Effector CD8-positive, alpha-beta T cell (primary cell): ENCODE measurements at places on chromosomes 7 and 10.

DNA sequence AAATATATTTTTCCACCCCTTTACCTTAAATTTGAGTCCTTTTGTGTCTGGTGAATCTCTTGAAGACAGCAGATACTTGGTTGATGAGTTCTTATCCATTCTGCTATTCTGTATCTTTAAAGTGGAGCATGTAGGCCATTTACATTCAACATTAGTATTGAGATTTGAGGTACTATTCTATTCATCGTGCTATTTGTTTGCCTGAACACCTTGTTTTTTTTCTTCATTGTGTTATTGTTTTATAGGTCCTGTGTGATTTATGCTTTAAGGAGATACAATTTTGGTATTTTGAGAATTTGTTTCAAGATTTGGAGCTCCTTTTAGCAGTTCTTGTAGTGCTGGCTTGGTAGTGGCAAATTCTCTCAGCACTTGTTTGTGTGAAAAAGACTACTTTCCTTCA lies 29.9 kb downstream of the GDI2 start:
- no peak for DNase-seq

- no peak for DNase-seq
Observed at GRCh38 chr10:98107644-98108430, 26.6 kb upstream of the R3HCC1L start.

GRCh38 chr7:79855172-79855571 lies 279.5 kb upstream of the GNAI1 start:
- no peak for DNase-seq

DNA sequence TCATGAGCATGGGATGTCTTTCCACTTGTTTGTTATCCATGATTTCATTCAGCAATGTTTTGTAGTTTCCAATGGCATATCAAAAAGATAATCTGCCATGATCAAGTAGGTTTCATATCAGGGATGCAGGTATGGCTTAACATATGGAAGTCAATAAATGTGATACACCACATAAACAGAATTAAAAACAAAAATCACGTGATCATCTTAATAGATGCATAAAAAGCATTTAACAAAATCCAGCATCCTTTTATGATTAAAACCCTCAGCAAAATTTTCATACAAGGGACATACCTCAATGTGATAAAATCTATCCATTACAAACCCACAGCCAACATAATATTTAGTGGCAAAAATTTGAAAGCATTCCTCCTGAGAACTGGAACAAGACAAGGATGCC lies 90.3 kb downstream of the ZNF37A start:
- DNase-seq: no peak

- no peak for DNase-seq
Observed at GRCh38 chr10:97991871-97992270, 38.5 kb downstream of the CRTAC1 start.

DNA sequence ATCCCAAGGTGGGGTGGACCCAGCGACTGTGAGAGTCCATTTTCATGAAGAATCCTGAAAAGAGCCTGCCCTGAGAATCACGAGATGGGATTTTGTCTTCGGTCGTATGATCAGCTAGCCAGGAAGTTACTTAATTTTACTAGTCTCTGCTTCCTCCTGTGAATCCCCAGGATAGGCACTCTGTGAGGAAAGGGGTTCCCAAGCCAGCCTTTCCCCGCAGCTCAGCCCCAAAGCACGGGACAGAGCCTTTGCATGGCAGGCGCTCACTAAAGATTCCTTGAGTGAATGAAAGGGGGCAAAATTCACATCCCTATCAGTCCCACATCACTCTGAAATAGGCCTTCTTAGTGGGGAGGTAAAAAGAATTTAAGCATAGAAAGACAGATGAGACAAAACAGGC lies 219.6 kb downstream of the ADARB2 start:
- DNase-seq: no peak

DNA sequence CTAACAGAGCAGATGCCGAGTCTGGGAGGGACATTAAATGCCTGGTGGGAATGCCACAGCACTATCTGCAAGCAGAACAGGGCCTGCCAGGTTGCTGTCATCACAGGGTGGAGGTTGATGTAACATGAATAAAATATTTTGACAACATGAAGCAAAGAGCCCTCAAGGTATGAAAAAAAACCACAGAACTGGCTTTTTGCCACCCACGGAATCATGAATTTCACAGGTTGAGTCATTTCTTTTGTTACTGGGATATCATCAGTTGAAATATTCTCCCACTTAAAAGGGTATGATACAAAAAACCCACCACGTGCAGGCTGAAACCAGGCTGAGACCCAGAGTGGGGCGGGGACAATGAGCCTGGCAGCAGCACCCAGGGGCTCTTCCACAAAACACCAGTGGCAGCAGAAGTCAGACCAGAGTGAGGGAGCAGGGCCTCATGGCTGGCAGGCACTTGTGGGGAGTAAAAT lies 220.1 kb downstream of the TNS3 start:
- DNase-seq: no peak

DNA sequence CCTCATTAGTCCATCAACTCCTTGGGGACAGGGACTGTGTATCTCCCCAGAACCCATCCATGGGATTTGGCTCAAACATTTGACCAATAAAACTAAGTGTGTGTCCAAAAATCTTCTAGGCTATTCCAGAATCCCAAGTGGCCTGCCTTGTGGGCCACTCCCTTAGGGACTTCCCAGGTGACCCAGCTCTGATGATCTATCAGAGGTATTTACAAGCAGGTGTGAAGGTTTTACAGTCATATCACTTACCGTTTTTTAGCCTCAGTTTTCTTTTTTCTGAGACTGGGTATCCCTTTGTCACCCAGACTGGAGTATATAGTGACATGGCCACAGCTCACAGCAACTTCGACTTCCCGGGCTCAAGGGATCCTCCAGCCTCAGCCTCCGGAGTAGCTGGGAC lies 64.4 kb downstream of the PIP4K2A start:
- no peak for DNase-seq

DNA sequence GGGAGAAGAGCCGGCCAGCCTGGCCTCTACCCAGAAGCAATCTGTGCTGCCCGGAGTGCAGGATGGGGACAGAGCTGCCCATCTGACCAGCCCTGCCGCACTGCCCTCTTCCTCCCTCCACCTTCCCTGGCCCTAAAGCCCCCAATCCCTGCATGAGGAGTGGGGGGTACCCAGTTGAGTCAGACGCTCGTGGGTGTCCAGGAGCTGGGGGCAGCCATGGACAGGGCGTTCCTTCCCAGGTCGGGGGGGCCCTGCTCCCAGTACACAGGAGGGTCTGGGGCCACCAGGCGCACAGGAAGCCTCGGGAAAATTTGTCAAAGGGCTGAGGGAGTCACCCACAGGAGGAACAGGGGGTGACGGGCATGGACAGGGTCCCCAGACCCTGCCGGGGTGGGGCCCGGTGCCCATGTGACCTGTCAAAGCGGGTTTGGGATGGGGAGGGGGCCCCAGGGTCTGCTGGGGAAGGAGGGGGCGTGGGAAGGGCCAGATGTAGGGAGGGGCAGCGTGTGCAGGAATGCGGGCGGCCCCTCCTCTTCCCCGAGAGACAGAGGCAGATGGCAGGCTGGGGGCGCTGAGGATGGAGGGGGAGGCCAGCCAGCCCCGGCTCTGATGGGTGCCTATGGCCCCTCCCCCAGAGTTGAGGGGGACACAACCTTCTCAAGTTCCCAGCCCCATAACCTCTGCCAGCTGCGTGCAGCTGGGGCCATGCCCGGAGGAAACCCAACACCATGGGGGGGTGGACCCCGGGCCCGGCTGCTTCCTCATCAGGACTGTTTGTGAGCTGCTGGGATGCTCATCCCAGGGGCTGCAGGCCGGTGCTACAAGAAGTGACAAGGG lies 21.5 kb upstream of the GRIFIN start:
- DNase-seq: no peak

DNA sequence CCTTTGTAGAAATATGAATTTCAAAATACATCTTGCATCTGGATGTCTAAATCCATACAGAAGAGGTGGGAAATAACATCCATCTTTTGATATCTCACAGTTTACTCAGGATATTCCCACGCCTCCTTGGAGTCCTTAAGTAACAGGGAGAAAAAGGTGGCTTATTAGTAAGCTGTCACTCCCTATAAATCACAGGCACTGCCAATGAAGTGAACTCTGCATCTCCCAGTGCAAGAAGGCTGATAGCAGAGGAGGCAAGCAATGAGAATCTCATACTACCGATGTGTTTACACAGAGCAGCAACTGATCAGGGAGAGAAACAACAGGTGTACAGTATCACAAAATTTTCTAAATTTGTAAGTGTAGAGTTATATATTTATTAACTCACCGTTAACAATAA lies 551.8 kb downstream of the NXPH1 start:
- no peak for DNase-seq

DNA sequence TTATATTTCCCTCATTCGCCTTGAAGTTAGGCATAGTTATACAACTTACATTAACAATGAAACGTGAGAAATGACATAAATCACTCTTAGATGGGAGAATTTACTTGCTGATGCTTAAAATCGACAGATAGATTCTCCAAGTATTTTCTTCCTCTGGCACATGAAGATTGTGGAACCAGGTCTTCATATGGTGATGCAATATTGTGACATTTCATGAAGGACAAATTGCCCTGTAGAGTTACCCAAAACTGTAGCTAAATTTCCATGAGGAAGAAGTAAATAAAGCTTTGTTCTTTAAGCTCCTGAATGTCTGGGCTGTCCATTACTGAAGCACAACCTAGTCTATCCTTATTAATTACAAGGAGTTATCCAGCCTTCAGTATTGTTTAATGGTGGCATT lies 353.1 kb downstream of the THSD7A start:
- DNase-seq: no peak
